ENCODE measurements at places on chromosomes 16 and 17. TPM values are rescaled to one million over a fixed set of nuclear protein-coding genes. Genes with fewer than 3 reads are reported as not detected.
A peak's percentile ranks its signal among the peaks of the same experiment; 100 is the strongest.

DNA sequence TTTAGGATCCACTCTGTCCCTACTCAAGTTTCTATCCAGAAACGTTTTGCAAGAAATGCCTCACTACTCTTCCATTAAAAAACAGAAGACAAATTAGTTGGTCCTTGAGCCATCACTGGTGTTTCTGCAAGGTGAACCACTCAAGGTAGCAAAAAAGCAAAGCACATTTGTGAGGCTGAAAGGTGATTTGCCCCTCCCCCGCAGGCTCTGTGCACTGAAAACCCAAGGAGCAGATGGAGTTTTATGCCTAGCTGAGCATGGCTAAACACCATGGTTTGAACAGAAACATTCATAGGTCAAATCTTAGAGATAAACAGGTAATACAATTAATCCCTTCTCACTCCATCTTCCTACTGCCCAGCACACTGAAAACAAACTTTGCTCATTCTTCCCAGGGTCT lies 538.2 kb upstream of the CDH5 start:
- no peak for DNase-seq

- DNase-seq, result peak; percentile 82
These were observed 31.5 kb downstream of the SIAH1 start for GRCh38 chr16:48353565-48354163.

Gene ZPBP2
- not detected for total RNA-seq

- DNase-seq, result no peak
These were observed 11.8 kb upstream of the TMEM98 start for GRCh38 chr17:32916134-32916533.

GRCh38 chr16:26120729-26121128 lies 429.0 kb downstream of the HS3ST4 start:
- no peak for DNase-seq

DNA sequence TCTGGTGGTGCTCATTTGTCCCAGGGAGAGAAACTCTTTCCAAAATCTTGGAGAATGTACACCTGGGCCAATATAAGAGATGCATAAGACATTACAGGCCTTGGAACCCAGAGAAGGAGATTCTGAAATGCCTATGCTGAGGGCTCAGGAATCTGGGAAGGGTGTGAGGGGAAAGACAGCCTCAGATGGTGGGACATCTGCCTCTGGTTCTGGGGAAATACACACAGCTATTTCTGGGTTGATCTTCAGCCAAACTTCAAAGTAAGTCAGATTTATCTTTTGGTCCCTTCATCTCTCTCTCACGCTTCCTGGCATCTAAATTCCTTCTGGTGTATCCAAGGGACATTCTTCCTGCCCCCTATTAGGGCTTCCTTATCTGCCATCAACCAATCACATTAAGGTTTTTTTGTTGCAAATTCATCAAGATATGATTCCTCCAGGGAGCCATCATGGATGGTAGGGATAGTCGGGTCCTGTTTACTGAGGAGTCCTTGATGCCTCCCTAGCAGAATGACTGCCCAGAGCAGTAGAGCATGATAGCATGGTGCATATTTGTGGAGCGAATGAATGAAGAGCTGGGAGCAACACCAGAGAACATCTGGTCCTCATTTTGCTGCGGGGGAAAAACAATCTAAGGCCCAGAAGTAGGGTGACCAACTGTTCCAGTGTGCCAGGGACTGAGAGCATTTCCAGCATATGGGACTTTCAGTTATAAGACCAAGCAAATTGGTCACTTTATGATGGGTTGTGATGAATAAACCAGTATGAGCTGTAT lies 35.7 kb upstream of the DYNLL2 start:
- peak; percentile 11 for DNase-seq

- DNase-seq, result no peak
These were observed 7.4 kb upstream of the DPEP1 start for GRCh38 chr16:89606006-89606405.

Gene NEK8
- 6.8 TPM for total RNA-seq

DNA sequence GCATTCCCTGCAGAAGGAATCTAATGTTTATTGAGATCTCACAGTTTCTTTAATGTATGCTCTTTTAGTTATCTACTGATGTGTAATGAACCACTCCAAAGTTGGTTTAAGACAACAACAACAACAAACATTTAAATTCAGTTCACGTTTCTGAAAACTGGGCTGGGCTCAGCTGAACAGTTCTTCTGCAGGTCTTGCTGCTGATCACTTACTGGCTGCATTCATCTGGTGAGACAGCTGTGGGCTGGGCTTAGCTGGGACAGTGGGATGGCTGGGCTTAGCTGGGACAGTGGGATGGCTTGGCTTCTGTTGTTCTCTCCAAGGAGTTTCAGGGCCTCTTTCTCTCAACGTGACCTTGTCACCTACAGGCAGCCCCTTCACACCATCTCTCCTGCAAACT lies 544.3 kb upstream of the CDH5 start:
- no peak for DNase-seq

Gene IKZF3
- total RNA-seq, result not detected

Gene GAST
- not detected for total RNA-seq

Gene LGALS9B
- not detected for total RNA-seq

DNA sequence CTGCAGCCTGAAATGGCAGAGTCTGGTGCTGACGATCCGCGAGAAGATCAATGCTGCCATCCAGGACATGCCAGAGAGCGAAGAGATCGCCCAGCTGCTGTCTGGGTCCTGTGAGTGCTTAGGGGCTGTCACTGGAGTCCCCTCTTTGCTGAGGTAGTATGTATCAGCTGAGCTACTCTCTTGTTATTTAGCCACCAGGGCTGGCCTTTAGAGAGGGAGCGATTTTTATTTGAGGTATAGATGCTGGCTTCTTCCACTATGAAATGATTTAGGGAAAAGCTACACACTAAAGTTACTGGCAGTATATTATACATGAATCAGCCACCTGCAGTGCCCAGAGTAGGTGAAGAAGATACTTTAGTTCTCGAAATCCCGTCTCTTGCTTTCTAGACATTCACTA lies 2.6 kb downstream of the CDK5RAP3 start:
- DNase-seq, result no peak

DNA sequence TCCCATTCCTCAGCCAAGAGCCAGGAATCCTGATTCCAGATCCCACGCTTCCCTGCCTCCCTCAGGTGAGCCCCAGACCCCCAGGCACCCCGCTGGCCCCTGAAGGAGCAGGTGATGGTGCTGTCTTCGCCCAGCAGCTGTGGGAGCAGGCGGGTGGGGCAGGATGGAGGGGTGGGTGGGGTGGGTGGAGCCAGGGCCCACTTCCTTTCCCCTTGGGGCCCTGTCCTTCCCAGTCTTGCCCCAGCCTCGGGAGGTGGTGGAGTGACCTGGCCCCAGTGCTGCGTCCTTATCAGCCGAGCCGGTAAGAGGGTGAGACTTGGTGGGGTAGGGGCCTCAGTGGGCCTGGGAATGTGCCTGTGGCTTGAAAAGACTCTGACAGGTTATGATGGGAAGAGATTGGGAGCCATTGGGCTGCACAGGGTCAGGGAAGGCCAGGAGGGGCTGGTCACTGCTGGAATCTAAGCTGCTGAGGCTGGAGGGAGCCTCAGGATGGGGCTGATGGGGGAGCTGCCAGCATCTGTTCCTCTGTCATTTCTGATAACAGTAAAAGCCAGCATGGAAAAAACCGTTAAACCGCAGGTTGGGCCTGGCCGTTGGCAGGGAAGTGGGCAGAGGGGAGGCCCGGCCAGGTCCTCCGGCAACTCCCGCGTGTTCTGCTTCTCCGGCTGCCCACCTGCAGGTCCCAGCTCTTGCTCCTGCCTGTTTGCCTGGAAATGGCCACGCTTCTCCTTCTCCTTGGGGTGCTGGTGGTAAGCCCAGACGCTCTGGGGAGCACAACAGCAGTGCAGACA lies at the start of gene SPN:
TSS of gene SPN (plus strand) at position 232 of the 791 bp plus-strand sequence. CDS start at position 714, 482 bp downstream.
- DNase-seq, result no peak

Gene DOC2B
- total RNA-seq, result not detected

Gene CD300H
- not detected for total RNA-seq

DNA sequence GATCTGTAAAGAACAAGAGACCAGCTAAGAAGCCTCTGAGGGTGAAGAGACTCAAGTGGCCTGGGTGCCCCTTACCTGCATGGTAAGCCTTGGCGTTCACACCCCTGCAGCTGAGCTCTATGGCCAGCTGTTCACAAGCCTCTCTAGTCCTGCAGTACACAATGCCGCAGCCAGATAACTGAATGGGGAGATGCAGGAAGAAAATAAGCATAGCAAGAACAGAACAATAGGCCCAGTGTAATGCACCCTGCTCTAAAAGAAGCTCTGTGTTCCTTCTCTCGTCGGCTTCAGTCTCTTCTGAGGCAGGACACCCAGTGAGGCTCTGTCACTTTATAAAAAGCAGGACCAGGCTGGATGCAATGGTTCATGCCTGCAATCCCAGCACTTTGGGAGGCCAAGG lies 5.4 kb downstream of the RECQL5 start:
- no peak for DNase-seq

- peak; percentile 23 for DNase-seq
These were observed 39.2 kb upstream of the ABCC12 start for GRCh38 chr16:48194828-48195556.

Gene SLFN12L
- not detected for total RNA-seq

DNA sequence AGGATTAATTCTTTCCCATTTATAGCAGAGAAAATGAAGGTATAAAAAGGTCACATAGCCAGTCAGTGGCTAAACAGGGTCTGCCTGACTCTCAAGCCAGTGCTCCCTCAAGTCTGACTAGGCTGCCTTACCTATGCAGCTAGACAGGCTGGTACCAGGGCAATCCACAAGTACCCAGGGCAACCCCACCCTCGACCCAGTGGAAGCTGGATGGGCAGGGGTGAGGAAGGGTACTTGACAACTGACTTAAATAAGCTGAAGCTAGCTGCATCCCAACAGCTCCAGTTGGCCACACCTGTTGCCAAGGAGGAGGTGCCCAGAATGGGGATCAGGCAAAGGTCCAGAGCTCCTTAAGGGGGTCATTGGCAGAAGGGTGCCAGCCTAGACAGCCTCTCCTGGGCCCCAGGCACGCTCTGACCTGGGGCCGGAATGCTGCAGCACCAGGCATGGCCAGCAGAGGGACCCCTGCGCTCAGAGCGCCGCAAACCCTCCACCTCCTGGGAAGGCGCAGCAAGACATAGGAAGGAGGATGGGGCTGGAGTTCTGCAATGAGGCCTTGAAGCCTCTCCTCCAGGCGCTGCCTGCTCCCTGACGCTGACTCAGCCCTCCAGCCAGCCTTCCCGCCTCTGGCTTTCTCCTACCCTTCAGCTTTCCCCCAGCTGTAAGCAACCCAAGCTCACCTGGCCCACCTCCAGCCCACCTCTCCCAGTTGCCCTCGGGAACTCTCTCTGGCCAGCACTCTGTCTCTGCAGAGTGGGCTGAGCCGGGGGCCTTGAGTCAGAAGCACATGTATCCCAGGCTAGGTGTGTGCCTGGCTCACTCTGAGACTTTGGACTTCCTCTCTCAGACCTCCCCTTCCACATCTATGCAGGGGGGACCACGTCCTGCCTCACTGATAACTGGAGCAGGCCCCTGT lies 28.8 kb downstream of the MPP2 start:
- DNase-seq, result peak; percentile 88

Gene SMIM5
- not detected for total RNA-seq

Gene TM4SF5
- not detected for total RNA-seq

DNA sequence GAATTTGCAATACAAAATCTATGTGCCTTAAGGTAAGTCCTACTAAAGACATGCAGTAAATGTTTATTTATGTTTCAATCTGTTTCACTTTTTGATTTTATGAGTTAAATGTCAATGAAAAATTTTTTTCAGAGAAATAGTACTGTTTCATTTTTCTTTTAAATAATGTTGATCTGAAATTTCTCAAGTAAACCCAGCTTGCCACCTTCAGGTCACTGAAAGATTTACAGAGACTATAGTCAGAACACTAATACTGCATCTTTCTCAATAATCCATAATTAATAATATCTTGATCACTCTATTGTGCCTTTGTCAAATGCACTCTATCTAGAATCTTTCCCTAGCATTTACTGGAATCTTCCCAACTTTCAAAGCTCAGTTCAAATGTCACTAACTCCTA lies 6.5 kb upstream of the DHX40 start:
- peak; percentile 56 for DNase-seq

DNA sequence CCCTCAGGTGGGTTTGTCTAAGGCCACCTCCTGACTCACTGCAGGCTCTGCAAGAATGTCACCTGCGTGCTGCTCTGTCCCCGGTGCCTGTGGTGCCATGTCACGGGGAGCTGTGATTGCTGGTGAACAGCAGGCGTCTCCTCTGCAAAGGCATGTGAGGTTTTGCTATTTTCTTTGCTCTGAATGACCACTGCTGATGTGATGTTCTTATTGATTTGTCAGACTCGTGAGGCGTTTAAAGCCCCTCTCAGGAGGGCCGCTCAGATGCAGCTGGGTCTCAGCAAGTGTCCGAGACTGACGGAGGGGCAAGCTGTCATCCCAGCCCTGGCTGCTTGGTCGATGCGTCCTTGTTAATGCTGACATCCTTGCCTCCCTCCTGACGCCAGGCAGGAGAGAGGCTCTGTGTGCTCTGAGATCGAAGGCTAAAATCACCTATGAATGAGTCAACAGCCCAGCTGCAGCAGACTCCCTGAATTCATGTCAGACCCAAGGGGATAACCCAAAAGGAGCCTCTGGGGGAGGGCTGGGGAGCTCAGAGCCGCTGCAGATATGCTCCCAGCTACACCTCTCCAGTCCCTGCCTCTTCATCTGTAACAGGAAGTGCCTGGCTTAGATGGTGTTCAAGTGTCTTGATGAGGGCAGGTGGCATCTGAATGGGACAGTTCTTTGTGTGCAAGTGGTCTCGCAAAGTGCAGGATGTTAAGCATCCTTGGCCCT lies 11.8 kb upstream of the PEMT start:
- DNase-seq, result no peak

DNA sequence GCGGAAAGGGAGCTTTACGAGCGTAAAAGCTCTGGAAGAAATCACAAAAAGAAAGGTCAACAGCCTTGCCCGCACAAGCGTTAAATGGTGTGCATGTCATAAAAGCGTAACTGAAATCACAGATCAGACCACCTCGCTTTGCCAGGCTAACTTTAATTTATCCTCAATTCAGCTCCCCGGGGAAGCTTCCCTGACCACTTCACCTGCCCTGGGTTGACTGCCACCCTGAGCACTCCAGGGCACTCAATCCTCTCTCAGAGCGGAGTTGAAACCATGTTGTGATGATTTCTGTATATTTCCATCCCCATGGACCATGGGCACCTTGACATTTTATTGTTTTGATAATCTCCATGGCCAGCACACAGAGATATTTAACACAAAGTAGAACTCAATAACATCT lies 16.1 kb upstream of the NAGS start:
- no peak for DNase-seq

Gene SUMO2
- 129 TPM for total RNA-seq

DNA sequence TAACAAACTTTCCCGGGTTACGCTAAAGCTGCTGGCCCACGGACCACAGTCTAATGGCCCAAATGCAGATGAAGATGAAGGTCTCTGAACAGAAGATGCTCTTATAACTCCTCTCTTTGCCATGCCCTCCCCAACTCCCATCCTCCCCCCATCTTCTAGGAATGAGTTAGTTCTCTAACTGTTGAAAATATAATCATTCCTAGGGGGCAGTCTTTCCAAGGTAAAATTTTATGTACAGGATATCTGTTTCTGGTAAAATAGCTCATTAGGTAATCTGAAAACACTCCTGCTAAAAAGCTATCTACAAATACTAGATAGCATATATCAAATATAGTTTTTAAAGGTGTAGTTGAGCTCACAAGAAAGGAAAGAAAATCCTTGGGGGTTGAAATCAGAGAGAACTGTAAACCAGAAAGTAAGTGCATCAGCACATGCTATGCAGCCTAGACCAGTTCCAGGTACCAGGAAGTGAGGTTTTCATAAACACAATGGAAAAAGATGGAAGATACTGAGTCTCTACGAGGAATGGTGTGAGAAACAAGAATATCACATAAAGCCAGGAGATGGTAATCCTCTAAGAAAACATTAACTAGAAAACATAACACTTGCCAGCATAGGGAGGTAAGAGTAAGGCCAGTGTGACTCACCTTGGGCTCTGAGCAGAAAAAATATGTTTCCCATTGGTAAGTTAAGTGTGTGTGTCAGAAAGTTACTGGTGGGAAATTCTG lies 38.1 kb downstream of the CMC2 start:
- peak; percentile 47 for DNase-seq
